ENCODE measurements at places on chromosomes 7 and 10. TPM values are rescaled to one million over a fixed set of nuclear protein-coding genes. Genes with fewer than 3 reads are reported as not detected.

KIAA1217 gene
- 112 TPM for total RNA-seq

GRCh38 chr7:31917256-31917655 is 153.0 kb downstream of the PDE1C start:
- no peak for DNase-seq

GRCh38 chr7:921581-922333 is 32.7 kb downstream of the ADAP1 start:
- DNase-seq = peak; percentile 24

DNA sequence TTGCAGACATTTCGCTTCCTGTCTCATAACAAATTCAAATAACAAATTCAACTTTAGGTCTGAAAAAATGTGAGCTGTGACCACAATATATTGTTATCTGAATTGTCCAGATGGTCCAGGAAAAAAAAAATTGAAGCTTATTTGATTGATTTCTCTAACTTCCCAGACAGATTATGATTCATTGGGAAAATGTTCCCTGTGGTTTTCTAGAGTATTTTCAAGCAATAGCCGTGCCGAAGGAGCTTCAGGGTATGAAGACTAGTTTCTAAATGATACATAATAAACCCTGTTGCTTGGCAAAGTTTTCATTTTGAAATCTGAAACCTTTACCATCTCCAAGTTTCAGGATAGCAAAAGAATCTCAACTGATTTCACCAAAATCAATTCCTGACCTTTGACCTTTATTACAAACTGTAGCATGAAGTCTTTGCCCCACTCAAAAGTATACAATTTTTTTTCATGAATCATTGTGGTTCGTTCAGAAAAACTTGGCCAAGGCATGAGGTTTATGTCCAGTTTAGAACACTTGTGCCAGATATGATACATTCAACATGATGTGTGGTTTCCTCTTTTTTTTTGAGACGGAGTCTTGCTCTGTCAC is 109.9 kb downstream of the JCAD start:
- DNase-seq = no peak

CPA1 gene
- not detected for total RNA-seq

- DNase-seq = peak; percentile 49
Observed at GRCh38 chr10:103197174-103197573, 4.1 kb upstream of the NT5C2 start.

HOXA9 gene
- total RNA-seq = 68.1 TPM

AKR1C4 gene
- not detected for total RNA-seq

DNA sequence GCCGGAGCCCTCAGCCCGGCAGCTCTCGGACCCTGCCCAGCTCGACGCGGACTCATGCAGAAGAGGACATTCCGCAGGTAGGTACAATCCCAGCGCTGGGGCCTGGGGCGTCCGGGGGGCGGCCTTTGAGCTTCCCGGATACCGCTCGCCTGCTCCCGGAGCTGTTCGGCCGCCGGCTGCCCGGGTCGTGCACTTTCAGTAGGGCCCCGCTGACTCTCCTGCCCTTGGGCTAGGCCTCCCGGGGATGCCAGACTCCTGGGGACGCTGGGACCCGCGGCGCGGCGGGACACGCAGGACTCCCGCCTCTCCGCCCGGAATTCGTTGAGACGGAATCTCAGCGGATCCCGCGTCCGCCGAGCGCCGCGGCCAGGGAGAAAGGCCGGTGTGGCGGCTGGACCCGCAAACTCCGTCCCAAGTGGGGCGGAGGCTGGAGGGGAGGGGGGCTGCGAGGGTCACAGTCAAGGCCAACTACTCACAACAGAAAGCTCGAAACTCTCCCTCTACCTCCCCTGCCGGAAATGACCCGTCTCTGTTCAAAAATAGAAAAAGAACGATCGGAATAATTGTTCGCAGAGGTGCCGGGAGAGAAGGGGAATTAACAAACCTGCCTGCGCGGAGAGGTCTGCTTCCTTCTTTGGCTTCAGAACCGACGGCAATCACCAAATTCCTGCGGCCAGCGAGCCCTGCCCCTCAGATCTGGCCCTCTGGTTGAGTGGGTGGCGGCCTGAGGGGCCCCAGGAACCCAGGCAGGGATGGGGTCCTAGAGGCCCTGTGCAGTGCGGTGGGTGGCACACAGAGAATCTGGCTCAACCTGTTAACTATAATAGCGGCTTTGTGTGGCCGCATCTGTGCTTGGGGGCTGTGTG is 9.2 kb downstream of the TLX1 start:
- DNase-seq = no peak

DNA sequence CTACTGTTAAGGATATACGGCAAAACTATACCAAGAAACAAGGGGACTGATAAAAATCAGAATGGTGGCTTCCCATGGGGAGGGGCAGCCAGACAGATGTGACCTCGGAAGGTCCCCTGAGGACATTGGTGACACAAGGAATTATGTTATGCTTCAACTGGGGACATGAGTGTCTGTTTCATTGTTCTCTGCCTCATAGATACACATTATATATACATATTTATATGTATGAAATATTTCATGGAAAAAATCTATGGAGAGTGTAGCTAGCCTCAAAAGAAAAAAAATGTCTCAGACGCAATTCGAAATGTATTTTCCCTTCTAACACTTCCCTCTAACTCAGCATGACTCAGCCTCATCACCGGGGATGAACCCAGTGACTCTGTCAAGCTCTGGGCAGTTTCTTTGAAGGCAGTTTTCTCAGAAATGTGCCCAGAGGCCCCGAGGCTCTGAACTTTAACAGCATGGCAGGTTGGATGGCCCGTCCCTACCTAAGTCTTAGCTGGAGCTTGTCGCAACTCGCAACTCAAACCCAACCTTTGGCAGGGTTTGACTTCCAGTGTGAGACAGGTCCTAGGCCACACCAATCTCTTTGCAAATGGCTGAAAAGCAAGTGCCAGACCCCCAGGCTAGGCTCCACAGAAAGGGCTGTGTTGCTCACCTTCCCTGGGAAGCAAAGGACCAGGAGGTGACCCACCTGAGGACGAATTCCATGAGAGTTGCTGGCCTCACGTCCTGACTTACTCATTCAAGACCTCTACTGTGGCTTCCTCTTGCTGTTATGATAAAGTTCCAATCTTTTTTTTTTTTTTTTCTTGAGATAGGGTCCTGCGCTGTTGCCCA is 86.9 kb downstream of the CARD11 start:
- DNase-seq = no peak

DNA sequence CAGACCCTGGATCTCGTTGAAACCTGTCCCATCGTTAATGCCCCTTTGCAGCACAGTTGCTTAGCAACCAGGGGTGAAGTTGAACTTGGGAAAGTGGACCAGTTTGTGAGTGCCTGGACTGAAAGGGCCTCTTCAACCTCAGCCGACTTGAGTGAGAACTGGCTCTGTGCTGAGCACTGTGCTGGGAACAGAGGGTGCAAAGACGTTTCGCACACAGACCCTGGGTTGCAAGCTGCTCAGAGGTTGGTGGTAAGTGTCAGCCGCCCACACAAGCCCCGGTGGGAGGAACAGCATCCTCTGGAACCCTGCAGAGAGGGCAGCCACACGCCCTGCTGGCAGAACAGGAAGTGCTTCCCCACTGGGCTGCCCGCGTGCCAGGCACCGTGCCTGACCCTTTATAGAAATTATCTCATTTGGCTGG is 89.2 kb downstream of the CARD11 start:
- DNase-seq = no peak

NEURL1 gene
- 0.89 TPM for total RNA-seq

HABP2 gene
- total RNA-seq = 2.0 TPM

- no peak for DNase-seq
Observed at GRCh38 chr10:75358835-75359421, 42.6 kb downstream of the ZNF503 start.

GRCh38 chr10:103855424-103855823 is at the start of gene SH3PXD2A:
TSS of gene SH3PXD2A (minus strand) at chr10:103855576. CDS start at chr10:103855266, 310 bp downstream.
- DNase-seq = no peak

ACSM6 gene
- total RNA-seq = 0.58 TPM

Data from stomach (tissue), 19 donors.